Sigmoid colon (tissue), 7 donors: ENCODE measurements at places on chromosomes 1 and 21. TPM values are rescaled to one million over a fixed set of nuclear protein-coding genes. Genes with fewer than 3 reads are reported as not detected.

The IVL gene
- total RNA-seq: not detected

The DDAH1 gene
- 17.1 TPM for total RNA-seq

The SAMD13 gene
- 3.0 TPM for total RNA-seq

The TM2D1 gene
- total RNA-seq: 66.5 TPM

The CD34 gene
- total RNA-seq: 15.9 TPM

The FCRL3 gene
- total RNA-seq: not detected

The KRTAP12-2 gene
- not detected for total RNA-seq
